Progenitor cell of endocrine pancreas (in vitro differentiated cells): ENCODE measurements at places on chromosomes 16 and 17. TPM values are rescaled to one million over a fixed set of nuclear protein-coding genes. Genes with fewer than 3 reads are reported as not detected.

DNA sequence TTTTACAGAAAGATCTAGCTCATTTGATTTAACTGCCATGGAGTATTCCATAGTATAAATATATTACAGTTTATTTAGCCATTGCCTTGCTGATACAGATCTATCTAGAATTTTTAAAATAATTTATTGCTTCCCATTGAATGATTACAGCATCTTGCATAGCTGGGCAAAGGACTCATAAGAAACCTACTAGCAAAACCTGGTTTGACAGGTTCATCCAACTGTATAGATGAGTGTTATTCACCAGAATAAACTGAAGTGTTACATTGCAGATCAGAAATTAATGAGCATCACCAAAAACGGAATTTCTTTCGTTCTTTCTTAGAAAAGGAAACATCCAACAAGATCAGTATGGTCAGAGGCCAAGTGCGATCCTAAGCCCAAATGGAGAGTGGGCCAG is 202.2 kb upstream of the CACNG5 start:
- no peaks in the 10 kb centered on the region for H3K27me3 ChIP-seq
- no peak for DNase-seq

The UMOD gene
- 0.11 TPM in 1 of 2 replicates, not detected in the other for total RNA-seq

The HBM gene
- not detected in 2 replicates for total RNA-seq

The CD300E gene
- not detected in 2 replicates for total RNA-seq

DNA sequence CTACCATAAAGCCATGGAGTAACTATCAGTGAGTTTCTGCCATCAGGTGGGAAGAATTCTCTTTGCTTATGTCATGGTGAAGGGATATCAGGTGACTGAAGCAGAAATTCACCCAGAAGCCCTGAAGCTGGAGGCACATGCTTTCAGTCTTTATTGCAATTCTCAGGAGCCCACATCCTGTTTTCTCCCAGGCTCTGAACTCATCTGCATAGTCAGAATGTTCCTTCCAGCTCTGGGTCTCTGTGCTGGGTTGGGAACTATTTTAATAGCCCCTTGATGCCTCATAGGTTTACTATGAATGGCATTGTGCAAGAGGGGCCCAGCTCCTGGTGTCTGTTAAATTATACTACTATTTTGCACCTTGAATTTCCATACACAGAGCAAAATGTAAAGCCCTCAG is 198.4 kb upstream of the SOX9 start:
- no peak overlapping the region for H3K4me3 ChIP-seq
- H3K4me1 ChIP-seq: peaks cover 3% of the 10 kb centered on the region
- no peaks in the 10 kb centered on the region for H3K36me3 ChIP-seq
- no peak overlapping the region for H3K27ac ChIP-seq
- no peaks in the 10 kb centered on the region for H3K27me3 ChIP-seq
